ENCODE measurements at places on chromosomes 16 and 17.
A peak's percentile ranks its signal among the peaks of the same experiment; 100 is the strongest.

GRCh38 chr16:76959166-76959565, 231.8 kb upstream of the MON1B start:
- DNase-seq, result no peak

DNA sequence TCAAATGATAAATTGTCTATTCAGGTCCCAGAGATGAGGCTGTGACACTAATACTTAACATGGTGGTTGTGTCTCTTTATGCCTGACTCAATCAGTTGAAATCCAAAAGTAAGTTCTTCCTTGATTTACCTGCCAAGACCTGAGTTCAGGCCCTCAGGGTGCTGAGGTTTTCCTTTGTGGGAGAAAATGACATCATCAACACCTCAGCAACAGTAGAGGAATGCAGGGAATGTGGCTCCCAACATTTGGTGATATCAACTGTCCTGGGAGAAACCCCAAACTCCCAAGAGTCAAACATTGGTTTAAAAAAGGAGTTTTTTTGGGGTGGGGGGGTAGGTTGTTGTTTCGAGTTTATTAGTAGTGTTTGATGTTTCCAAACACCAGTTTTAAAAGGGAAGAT, 14.7 kb downstream of the RNF43 start:
- no peak for DNase-seq

- no peak for DNase-seq
Measured at GRCh38 chr16:58850019-58850677, 116.0 kb upstream of the GOT2 start.

- no peak for DNase-seq
Measured at GRCh38 chr16:58638148-58639036, 8.8 kb upstream of the CNOT1 start.

DNA sequence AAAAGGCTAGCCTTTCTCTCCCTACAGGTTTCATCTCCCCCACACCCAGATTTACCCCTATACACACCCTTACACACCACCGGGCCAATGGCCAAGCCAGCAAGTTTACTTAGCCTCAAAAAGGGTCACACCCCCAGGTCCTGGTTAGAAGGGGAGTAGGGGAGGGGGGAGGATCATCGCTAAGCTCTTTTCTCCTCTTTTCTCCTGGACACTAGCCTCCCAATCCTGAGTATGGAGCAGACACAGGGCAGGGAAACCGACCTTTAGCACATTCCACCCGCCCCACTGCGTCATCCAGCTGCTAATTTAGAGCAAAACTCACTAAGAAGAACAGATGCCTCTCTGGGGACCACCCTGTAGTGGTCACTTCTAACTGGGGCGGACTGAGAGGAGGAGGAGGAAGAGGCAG, 4.4 kb downstream of the ACLY start:
- DNase-seq, result no peak

GRCh38 chr16:4315186-4316107, at the start of gene GLIS2:
Gene GLIS2, plus strand, starts transcription at chr16:4316067. Its CDS starts 16,214 bp downstream, at chr16:4332281.
- no peak for DNase-seq

DNA sequence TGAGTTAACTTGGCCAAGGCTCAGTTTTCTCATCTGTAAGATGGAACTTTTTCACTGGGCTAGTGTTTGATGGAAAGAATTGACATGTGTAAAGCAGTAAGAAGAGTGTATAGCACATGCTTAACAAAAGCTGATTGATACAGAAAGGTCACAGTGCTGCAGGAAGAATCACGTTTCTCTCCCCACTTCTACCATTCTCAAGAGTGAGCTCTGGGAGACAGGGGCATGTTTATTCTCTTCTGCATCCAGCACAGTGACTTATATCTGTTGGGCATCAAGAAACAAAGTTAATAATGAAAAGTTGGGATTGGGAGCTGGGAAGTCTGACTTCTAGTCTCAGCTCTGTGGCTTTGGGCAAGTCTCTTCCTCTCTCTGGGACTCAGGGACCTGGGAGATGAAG, 55.3 kb downstream of the IRX3 start:
- DNase-seq, result no peak

DNA sequence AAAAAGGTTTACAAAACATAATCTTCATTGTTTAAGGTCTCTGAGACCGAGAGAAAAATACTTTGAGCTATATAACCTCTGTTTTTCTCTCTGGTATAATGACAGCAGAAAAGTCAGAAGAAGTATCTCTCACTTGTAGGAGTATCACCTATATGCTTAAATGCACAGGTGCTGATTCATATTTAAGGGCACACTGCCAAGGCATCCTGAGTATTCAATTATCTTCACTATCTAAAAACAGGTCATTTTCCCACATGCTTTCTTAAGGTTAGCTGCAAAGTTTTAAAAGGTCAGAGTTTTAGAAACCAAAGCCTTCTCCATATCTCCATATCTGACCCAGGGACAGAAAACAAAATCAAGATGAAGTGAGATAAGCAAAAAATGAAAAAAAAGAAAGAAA, 99.3 kb upstream of the C17orf78 start:
- no peak for DNase-seq

GRCh38 chr17:8994319-8994718, 27.0 kb upstream of the NTN1 start:
- peak; percentile 80 for DNase-seq

DNA sequence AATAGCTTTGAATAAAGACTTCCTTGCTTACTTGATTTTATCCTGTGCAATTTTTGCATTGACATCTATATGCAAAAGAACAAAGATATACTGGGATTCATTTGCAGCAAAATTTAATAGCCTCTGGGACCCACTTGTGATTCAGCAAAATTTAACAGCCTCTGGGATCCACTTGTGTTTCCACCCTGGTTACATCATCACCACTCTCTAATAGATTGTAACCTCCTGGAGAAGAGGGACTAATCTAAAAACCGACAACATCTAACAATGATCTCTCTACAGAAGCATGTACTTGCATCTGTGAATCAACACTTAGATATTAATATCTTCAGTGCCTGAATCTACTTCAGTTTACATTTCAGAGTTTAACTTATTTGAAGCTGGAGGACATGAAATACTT, 202.0 kb upstream of the CPHXL start:
- DNase-seq, result no peak

GRCh38 chr16:64365448-64365931, 756.4 kb downstream of the CDH11 start:
- DNase-seq, result no peak

DNA sequence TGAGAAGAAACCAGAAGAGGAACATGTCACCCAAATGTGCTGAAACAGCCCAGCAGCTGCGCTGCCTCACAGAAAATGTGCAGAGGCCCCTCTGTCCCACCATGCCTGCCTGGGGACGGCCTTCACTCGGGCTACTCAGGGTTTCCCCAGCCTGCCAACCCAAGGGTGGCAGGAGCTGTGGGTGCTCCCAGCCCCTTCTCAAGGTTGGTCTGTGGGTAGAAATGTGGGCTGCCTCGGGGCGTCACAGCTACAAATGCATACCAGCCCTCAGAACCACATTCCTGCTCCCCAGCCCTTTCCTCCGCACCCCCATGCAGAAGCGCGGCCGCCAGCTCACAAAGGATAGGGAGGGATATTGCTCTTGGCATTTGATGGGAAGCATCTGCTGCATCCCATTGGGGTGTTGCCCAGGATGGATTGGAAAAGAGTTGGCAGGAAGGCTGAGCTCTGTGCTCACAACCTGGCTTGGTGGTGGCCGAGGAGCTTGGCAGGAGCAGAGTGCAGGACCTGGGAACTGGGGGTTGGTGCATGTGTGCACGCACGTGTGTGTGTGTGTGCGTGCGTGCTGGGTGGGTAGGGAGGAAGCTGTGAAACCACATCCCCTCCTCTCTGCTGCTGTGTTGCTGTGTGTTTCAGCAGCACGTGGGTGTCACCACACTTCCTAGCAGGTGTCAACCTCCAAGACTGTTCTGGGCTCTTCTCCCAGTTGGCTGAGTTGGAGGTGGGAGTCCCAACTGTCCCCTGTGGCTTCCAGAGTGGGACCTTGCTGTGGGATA, 304.4 kb downstream of the SEC14L1 start:
- peak; percentile 90 for DNase-seq

DNA sequence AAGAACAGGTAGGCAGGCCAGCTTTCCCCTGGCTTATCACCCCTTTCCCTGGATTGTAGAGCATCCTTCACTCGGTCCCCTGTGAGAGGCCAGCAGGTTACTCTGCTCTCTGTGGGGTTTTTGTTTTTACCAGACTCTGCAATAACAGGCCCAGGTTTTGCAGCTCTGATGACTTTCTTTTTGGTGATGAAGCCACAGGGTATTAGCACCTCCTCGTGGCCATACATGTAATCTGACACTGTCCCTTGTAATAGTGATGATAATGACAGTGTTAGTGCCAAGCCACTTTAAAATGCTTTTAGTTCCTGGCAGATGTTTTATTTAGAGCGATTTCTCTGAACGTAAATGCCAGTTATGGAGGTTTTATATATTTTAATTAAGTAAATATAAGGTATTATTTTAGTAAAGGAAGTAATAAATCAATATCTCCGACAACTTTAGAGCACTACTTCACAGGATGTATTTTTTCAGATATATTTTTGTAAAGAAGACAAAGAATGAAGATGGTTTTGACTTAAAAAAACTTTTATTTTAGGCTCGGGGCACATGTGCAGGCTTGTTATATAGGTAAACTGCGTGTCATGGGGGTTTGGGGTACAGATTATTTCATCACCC, 38.0 kb upstream of the CPHXL start:
- peak; percentile 88 for DNase-seq
